Activated CD8-positive, alpha-beta memory T cell treated with anti-CD3 and anti-CD28 coated beads, Interleukin-2, amount 10 ng/mL, durations not matched to agents 7 days and 5 days (primary cell): ENCODE measurements at places on chromosomes 6 and 20. TPM values are rescaled to one million over a fixed set of nuclear protein-coding genes. Genes with fewer than 3 reads are reported as not detected.

VGLL2 gene
- not detected for total RNA-seq

TRIM40 gene
- total RNA-seq, result not detected

GRCh38 chr6:98830146-98830545 lies 4.2 kb upstream of the POU3F2 start:
- no peak overlapping the region for H3K27ac ChIP-seq
- H3K27me3 ChIP-seq, result peaks cover 91% of the 10 kb centered on the region
- peaks cover 3% of the 10 kb centered on the region for H3K36me3 ChIP-seq

GRCh38 chr20:1291191-1291741 lies 25.2 kb downstream of the SNPH start:
- H3K4me3 ChIP-seq, result no peak overlapping the region
- peaks cover 18% of the 10 kb centered on the region for H3K4me1 ChIP-seq
- no peak for DNase-seq
- H3K36me3 ChIP-seq, result no peaks in the 10 kb centered on the region
- no peak overlapping the region for H3K27ac ChIP-seq

GRCh38 chr20:46400253-46400652 lies 6.2 kb downstream of the ELMO2 start:
- H3K4me3 ChIP-seq, result peak overlapping the region; percentile 67
- peaks cover 27% of the 10 kb centered on the region for H3K36me3 ChIP-seq
- peaks cover 63% of the 10 kb centered on the region for H3K4me1 ChIP-seq
